Vagina (tissue), 2 donors: ENCODE measurements at places on chromosomes 2 and 18. TPM values are rescaled to one million over a fixed set of nuclear protein-coding genes. Genes with fewer than 3 reads are reported as not detected.

OSR1 gene
- 5.9 TPM for total RNA-seq

SCYGR5 gene
- total RNA-seq = not detected

YIPF4 gene
- 10.6 TPM for total RNA-seq

DSG3 gene
- total RNA-seq = 192 TPM

PLCD4 gene
- 12.0 TPM for total RNA-seq

PROM2 gene
- 70.5 TPM for total RNA-seq

RNF25 gene
- total RNA-seq = 25.5 TPM
